Activated CD4-positive, alpha-beta T cell treated with anti-CD3 and anti-CD28 coated beads for 48 hours (primary cell): ENCODE measurements at places on chromosomes 4 and X.

- DNase-seq = no peak
Observed at GRCh38 chr4:101693842-101694398, 96.6 kb upstream of the BANK1 start.

DNA sequence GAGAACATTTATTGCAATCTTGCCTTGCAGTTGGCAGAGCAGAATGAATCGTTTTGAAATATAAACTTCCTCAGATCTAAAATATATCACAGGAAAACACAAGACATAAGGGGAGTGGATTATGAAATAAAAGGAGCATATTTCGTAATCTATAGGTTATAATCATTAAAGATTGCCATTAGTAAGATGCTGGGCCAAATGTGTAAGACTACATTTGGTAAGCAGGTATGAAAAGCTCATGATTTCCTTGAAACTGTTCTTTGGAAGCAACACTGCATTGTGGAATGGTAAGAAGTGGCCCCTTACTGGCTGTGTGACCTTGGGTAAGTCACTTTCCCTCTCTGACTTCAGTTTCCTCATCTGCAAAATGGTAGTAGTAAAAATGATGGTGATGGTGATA lies 68.3 kb downstream of the AFF2 start:
- DNase-seq = no peak

DNA sequence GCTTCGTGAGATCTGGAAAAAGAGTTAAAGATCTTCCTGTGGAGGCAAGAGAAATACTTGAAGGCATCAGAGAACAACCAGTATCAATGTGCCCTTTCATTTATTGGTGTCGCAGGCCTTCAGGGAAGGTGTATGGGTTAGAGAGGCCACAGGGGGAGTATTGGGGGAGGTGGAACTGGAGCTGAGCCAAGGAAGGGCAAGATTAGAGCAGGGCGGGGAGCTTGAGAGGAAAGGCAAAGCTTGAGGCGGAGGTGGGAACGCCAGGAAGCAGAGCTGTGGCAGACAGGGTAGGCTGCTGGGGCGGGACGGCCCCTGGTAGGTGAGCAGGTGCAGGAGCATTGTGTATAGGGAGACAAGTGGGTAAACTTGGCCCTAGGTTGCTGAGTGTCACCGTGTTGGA lies 329.9 kb downstream of the ARHGAP10 start:
- no peak for DNase-seq

DNA sequence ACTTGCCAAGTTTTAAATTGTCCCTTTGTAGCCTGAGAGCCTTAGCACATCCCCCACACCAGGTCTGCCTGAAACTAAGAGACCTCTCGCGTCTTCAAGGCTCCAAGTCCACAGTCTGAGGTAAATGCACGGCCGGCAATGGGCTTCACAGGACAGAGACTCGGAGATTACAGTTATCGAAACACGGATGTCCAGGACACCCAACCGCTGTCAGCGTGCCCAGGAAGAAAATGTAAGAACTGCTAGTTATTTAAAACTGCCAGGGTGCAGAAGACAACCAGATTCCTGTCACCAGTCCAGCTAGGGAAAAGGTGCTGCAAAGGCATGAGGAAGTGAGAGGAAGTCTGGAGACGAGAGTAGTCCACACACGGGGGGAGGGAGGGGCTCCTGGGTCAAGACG lies 28.9 kb downstream of the ZNF827 start:
- no peak for DNase-seq

GRCh38 chr4:94345969-94346368 lies 3.3 kb upstream of the HPGDS start:
- no peak for DNase-seq

DNA sequence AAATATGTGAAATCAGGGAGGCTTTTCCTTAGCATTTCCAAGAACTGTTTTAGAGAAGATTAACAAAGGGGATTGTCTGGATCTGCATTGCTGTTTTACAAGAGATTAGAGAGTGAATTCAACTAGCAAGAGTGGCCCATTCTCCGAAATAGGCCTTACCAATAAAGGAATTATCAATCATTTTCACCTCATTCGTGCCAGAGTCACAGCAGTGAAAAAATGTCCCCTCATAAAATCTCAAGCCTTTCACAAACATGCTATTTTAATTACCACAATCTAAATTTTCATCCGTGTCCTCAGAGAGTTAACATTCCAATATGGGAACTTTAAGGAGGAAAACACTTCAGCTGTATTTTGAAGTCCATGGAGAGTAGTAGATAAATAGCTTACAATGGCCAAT lies 979.6 kb downstream of the RPA4 start:
- no peak for DNase-seq

DNA sequence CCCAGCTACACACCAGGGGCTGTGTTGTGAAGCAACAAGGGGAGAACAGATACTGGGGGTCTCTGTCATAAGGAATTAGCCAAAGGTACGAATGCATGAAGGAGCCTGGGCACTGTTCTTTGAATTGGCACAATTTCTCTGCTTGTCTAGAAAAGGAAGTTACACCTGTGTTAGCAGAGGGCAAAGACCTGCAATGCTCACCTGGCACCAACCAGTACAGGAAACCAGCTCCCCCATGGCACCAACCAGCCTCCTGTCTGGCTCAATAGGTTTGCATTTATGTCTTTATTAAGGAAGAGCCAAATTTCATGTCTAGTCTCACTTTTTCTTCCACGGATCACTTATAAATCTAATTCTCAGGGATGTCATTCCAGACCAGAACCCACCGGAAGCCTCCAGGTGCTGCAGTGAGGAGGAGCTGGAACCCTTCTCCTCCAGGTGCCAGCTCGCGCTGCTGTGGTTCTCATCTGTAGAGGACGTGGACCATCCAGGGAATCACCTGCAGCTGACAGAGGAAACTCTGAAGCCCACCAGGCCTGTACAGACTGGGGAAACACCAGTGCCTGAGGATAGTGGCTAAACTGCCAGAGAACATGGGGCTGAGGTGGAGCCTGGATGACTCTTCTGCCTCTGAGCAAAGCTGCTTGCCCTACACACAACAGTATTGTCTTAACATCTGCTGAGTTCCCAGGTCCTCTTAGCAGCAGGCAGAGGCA lies 113.4 kb upstream of the TRIM2 start:
- no peak for DNase-seq

DNA sequence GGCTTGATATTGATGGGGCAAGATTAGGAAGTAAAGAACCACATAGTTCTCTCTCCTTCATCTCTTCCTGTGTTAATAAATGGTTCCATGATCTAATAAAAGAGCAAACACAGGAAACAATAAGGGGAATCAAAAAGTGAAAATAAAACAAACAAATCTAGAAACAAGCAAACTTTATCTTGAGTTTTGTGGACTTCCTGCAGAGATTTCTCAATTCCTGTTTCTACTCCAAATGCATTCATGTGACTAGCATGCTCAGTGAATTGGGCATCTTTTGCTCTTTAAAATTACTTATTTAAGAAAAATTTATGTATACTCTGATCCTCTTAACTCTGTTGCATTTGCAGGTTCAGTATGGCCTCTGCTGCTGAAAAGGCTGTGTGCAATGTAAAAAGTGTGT lies 682.0 kb downstream of the KCTD8 start:
- no peak for DNase-seq

- no peak for DNase-seq
Observed at GRCh38 chr4:26859762-26860156, 882 bp upstream of the STIM2 start.

DNA sequence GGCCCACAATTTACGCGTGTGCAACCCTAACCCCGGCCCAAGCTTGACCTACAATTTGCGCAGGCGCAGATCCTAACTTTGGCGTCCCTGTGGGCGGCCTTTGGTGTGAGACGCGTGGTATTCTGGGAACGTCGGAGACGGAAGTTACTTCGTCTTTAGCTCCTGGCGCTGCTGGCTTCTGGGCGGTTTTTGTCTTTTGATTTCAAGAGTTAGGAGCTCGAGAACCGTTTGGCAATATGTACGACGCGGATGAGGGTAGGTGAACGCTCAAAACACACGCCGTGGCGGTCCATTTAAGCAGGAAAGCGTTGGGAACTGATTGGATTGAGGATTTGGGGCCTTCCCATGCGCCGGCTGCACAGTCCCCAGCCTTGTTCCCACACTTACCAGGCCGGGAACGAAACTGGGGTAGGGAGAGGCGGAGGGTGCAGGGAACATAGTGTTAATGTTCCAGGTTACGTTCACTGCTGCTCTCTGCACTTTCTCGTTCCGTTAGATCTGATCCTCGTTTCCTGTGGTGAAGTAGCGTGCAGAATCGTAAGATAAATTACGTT lies at the start of gene POLR2B:
Gene POLR2B (plus strand): TSS at position 147 of the 554 bp plus-strand sequence. CDS start 90 bp downstream, at position 237.
- DNase-seq = peak; percentile 95

GRCh38 chrX:46770817-46771163 lies 11.9 kb upstream of the SLC9A7 start:
- DNase-seq = no peak

DNA sequence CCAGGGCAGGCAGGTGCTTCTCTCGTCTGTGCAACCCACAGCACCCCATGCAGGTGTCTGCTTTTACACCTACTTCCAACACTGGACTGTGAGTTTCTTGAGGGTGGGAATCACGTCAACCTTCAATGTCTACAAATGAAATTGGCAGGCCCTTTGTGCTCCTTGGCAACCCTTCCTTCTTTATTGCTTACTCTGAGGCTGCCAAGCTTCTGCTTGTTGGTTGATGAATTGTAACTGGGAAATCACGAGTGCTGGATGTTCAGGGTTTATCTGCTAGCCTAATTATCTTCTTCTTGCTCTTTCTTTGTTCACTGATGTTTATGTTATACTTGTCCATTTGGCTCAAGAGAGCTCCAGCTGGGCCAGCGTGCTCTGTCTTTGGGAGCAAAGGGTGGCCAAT lies 2.5 kb upstream of the DGAT2L6 start:
- no peak for DNase-seq

GRCh38 chr4:5033281-5033841 lies 14.1 kb upstream of the CYTL1 start:
- no peak for DNase-seq

GRCh38 chr4:72084587-72085011 lies 52.8 kb downstream of the NPFFR2 start:
- no peak for DNase-seq

DNA sequence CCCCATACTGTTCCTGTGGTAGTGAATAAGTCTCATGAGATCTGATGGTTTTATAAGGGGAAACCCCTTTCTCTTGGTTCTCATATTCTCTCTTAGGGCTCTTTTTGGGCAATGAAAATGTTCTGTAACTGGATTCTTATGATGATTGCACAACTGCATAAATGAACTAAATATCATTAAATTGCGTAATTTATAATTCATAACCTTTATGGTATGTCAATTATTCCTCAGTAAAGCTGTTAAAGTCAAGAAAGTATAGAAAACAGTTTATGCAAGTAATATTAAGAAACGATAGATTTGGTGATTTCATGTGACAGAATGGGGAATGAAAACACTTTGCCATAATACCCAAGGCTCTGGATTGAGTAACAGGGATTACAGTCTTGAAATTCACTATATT lies 33.5 kb upstream of the SPANXD start:
- no peak for DNase-seq

DNA sequence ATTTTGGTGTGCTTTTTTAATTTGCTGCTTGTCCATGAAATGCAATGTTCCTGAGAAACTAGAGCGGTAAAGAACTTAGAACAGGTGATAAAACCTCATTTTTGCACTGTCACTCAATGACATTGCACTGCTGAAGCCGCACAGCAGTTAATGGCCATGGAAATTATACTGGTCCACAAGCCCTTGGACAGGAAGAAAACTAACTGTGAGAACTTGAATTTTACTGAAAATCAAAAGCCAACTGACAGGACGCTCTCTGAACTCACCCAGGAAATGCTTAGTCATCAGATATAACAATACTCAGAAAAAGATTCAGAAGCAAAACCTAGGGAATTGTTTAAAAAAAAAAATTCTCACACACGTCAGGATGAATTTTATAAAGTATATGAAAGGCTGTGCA lies 246.4 kb upstream of the SLC7A11 start:
- DNase-seq = no peak

GRCh38 chrX:79325263-79325958 lies 41.7 kb downstream of the ITM2A start:
- peak; percentile 23 for DNase-seq

DNA sequence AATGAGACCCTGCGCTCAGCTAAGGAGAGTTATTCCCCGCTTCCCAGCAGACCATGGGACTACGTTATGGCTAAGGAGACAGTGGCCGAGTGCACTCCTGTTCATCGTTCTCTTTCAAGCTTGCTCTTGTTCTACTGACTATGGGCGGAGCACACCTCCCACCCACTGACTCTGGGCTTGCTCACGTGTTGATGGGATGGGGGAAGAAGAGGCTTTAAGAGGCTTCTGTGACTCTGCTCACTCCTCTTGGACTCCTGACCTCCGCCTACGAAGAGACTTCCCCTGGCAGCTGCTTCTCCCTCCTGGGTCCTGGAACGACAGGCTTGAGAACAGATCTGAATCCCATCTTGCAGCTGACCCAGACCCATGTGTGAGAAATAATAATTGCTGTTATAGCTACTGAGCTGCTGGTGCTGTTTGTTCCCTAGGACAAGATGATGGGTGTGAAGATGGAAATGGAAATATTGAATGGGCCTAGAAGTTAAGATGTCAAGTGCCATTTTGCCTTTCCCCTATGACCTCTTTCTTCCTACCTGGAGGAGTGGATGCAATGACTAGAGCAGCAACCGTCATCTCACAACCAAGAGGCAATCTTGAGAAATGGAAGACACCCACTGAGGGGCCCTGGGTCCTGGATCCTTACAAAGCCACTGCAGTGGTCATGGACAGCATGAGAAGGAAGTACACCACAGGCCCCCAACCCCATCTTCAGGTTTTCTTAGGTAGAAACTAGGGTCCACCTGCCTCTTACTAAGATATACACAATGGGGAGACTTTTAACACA lies 38.7 kb upstream of the IRAK1 start:
- DNase-seq = peak; percentile 25

DNA sequence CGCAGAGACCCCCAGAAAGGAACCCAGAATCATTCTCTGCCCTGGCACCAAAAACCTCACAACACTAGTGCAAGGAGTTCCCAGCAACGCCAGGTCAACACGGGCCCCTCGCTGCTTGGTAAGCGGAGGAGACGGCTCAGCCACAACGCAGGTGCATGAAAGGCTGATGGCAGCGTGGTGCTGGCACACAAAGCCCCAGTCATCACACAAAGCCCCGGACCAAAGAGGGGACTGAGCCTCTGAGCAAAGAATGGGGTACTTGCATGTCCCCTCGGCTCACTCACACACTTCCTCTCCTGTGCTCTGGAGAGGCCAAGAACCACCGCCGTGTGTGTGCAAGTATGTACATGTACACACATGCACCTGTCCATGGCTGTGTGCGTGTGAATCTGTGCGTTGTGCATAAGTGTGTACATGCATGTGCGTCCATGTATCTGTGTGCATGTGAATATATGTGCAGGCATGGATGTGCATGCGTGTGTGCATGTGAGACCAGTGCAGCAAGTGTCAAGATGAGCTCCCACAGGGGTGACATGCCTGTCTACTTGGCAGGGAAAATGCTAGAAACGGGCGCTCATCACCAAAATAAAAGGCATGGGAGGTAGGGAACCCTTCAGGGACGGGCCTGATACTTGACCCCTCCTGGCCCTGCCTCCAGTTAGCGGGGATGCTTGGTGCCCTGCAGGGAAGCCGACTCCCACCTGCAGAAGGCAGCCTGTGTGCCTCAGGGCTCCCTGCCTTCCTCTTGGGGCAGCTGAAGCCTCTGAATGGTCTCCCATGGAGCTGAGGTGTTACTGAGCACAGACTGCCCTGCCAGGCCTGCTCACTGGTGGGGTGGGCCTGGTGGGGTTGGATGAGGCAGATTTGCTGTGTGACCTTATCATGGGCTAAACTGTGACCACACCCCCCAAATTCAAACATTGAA lies 60.4 kb downstream of the ZFYVE28 start:
- no peak for DNase-seq
